ENCODE measurements at places on chromosomes 3 and 15.

GRCh38 chr15:83108266-83109219 is 1.1 kb downstream of the TM6SF1 start:
- DNase-seq, result peak; percentile 76

- no peak for DNase-seq
Measured at GRCh38 chr3:183349421-183350157, 78.8 kb downstream of the MCF2L2 start.

- DNase-seq, result peak; percentile 74
Measured at GRCh38 chr3:149554826-149555225, 80.3 kb downstream of the TM4SF4 start.

- no peak for DNase-seq
Measured at GRCh38 chr3:70927239-70927638, 614.8 kb upstream of the MDFIC2 start.

- DNase-seq, result no peak
Measured at GRCh38 chr3:156579427-156579851, 24.5 kb upstream of the SSR3 start.

DNA sequence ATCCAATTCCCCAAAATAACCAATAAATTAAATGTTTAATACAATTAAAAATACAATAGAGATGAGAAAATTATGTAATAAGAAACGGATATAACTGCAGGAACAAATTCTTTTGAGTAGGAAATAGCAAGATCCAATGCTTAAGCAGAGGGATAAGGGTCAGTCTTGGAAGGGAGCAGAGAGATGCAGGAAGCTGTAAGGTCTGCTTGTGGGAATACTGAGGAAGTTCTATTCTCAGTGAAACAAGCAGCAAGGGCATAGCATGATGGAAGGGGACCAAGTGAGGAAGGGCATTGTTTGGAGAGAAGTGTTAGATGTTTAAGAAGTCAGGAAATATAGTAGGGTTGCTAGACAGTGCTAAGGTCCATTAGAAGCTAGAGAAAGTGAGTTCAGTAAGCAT is 409.0 kb downstream of the TBC1D5 start:
- no peak for DNase-seq

- DNase-seq, result no peak
Measured at GRCh38 chr3:13715167-13715954, 164.5 kb downstream of the WNT7A start.

DNA sequence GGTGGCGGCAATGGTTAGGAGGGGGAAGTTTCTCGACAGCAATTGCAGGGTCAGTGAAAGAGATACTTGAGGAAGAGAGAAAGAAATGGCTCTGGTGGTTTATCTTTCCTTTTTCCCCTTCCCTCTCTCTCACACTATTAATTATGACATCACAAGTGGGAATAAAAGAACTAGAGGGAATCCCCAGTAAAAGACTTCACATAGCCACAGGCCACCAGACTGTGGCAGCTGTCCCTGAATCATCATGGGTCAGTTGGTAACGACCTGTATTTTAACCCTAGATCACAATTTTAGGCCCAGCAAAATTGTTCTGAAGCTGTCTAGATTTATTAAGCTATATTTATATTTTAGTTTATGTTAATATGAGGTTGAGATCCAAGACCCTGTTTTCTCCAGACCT is 40.3 kb downstream of the MBNL1 start:
- DNase-seq, result no peak

GRCh38 chr15:80565398-80565797 is 129.7 kb upstream of the ABHD17C start:
- DNase-seq, result no peak

GRCh38 chr3:137738710-137739109 is 25.4 kb upstream of the SOX14 start:
- DNase-seq, result no peak

DNA sequence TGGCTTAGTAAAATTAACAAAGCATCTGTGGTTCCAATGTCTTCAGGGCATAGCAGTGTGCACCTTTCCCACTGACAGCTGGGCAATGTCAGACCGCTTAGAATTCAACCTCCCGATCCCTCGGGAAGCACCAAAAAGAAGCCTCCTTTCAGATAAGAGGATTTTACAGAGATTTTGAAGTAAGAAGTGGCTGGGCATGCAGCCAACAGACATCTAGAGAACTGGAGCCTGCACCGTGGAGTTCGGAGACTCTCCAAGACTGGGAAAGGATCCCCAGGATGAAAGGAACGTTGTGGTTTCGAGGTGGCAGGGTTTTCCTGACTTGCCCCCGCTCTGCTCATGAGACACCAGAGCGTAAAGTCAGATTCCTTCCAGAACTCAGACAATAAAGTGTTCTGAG is 5.3 kb downstream of the FAM174B start:
- DNase-seq, result no peak

GRCh38 chr3:17183951-17184550 is 299.3 kb downstream of the PLCL2 start:
- peak; percentile 73 for DNase-seq

DNA sequence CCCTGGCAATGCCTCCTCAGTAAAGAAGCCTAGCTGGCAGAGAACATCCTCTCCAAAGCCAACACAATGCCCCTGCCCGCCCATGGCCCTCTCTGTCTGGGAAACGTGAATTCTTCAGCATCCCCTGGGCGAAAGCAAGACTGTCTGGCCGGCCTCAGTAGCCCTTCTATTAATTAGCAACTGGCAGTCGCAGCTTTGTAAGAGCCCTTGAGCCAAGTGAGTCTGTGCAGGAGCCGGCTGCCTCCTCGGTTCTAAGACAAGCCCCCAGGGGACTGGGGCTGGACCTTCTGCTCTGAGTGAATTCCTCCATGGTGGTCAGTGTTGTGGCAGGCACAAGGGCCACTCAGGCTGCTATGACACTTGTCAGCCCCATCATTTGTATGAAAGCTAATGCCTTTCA is 7.4 kb downstream of the HCN4 start:
- no peak for DNase-seq

DNA sequence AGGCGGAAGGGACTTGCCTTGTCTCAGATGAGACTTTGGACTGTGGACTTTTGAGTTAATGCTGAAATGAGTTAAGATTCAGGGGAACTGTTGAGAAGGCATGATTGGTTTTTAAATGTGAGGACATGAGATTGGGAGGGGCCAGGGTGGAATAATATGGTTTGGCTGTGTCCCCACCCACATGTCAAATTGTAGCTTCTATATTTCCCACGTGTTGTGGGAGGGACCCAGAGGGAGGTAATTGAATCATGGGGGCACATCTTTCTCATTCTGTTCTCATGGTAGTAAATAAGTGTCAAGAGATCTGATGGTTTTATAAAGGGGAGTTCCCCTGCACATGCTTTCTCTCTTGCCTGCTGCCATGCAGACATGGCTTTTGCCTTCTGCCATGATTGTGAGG is 89.2 kb downstream of the CGGBP1 start:
- DNase-seq, result no peak

DNA sequence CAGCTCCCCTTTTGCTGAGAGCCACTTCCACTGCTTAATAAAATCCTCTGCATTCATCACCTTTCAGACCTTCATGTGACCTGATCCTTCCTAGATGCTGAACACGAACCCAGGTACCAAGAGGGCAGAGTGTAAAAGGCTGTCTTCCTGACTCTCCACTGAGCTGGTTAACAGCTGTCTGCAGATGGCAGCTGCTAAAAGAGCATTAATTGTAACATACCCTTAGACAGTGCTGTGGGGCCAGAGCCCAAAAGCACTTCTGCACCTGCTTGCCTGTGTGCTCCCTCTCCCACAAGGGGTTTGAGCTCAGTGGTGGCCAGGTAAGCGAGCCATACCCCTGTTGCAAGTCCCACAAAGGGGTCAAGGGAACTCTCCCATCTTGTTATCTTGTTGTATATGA is 187.3 kb downstream of the UBE2E2 start:
- no peak for DNase-seq

DNA sequence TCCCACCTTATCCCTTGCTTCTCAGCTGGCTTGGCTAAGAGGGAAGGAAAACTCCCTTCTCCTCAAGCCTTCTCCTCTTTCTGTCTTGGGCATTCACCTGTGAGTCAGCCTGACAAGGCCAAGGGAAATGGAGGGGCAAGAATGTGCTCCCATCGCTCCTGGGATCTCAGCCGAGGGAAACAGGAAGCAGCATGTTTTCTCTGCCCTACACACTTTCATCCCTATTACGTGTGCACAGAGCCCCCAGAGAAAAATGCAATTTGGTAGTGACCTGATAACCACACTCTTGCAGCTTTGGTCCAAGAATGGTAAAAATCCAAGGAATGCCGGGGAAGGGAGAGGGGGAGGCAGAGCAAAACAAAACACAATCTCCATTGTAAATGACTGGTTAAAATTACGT is 32.9 kb upstream of the MTMR10 start:
- peak; percentile 93 for DNase-seq

DNA sequence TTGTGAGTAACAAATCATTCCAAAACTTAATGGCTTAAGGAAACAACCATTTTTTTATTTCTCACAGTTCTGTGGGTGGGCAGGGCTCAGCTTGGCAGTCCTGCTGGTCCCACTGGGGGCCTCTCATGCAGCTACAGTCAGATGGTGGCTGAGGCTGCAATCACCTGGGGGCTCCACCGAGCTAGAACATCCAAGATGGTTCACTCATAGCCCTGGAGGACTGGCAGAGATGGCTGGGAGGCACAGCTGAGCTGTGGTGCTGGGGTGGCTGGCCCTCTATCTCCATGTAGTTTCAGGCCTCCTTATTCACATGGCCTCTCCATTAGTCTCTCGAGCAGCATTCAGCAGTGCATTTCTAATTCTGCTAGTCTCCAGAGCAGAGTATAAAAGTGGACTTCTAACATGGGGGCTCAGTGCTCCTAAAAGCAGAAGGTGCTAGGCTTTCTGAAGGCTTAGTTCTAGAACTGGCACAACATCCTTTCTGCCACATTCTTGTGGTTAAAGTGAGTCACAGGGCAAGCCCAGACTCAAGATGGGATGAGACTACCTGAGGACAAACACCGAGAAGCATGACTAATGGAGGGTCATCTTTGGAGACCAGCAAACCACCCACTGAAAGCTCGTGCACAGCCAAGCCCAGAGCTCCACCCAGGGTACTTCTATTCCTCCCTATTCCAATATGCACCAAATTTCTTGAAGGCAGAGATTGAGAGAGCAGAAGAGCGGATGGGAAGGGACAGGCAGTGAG is 6.3 kb downstream of the CAV3 start:
- peak; percentile 72 for DNase-seq

GRCh38 chr3:13403213-13403819 is 16.8 kb downstream of the NUP210 start:
- DNase-seq, result no peak

DNA sequence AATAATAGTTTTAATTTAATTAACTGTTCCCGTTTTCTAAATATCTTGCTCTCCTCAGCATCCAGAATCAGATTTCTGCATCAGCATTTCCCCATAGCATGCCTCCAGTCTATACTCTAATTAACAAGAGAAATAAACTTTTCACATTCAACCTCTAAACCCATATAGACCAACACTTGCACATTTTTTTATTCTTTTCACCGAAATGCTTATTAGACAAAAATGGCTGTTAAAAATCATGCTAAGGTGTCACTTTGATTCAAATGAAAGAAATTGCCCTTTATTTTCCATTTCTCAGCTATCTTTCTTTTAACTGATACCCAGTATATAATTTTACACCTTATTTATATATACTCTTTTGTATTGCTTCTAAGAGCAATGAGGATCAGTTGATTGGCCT is 1107.1 kb upstream of the EPHA6 start:
- no peak for DNase-seq

GRCh38 chr3:180073561-180073960 is 36.8 kb upstream of the PEX5L start:
- DNase-seq, result no peak

- no peak for DNase-seq
Measured at GRCh38 chr15:93278006-93278405, 189.0 kb upstream of the RGMA start.

GRCh38 chr15:52199271-52199670 is 8.1 kb upstream of the GNB5 start:
- no peak for DNase-seq

DNA sequence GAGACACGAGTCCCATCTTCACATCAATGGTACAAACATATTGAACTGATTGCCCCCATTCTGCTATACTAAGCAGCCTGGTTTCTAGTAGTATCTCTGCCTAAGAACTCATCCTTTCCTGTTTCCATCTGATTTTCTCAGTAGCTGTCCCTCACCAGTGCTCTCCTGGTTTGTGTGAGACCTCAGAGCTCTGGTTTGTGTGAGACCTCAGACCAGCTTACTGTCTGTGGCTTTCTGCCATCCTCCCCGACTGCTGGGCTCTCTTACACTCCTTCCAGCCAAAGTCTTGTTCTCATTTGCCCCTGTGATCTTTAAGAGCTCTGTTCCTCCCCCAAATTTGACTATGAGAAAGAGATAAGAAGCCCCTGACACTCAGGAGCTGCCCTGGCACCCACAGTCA is 41.1 kb upstream of the NEDD4 start:
- DNase-seq, result no peak

GRCh38 chr15:78907577-78907976 is 34.9 kb downstream of the MORF4L1 start:
- DNase-seq, result no peak

DNA sequence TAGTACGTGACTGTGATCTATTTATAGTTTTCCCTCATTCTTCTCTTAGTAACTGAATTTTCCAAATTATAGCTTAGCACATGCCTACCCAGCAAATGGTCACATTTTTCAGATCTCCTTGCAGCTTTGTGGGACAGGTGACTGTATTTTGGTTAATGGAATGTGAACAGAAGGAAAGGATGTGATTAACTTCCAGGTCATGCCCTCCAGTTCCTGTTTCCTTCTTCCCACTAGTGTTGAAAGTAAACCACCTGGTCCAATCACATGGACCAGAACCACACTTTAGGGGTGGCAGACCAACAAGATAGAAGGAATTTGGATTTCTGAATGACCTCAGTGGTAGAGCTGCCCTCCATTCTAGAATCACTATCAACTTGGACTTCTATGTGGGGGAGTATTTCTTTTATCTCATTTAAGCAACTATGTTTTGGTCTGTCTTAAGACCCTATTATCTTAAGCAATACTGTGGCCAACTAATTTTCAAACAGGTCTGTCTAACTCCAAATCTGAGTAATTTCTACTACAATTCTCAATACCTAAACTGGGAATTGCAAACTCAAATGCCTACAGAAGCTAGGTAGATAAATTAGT is 76.0 kb upstream of the TSC22D2 start:
- no peak for DNase-seq

GRCh38 chr3:154862265-154862664 is 217.9 kb upstream of the MME start:
- DNase-seq, result peak; percentile 87

- DNase-seq, result peak; percentile 38
Measured at GRCh38 chr3:58175437-58176184, 35.2 kb downstream of the DNASE1L3 start.

- no peak for DNase-seq
Measured at GRCh38 chr3:28634019-28634418, 285.4 kb upstream of the AZI2 start.

DNA sequence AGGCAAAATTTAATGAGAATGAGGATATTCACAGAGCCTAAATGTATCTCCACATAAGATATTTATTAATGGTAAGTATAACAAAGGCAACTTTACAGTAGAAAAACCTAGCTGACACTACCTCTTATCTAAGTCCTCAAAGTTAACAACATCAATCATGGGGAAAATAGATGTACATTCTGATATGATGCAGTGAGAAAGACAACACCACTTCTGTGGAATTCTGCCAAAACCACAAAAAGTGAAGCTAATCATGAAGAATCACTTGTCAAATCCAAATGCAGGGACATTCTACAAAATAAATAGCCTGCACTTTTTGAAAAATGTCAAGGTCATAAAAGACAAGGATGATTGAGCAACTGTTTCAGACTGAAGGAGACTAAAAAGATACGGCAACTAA is 27.5 kb upstream of the EOMES start:
- DNase-seq, result peak; percentile 10

GRCh38 chr15:62348623-62349022 is 183.5 kb upstream of the C2CD4B start:
- DNase-seq, result no peak
